ENCODE measurements at places on chromosomes 7 and 10.

- DNase-seq = no peak
Measured at GRCh38 chr7:81645435-81645834, 124.4 kb downstream of the HGF start.

GRCh38 chr10:12019283-12019971, 23.2 kb downstream of the UPF2 start:
- DNase-seq = no peak

DNA sequence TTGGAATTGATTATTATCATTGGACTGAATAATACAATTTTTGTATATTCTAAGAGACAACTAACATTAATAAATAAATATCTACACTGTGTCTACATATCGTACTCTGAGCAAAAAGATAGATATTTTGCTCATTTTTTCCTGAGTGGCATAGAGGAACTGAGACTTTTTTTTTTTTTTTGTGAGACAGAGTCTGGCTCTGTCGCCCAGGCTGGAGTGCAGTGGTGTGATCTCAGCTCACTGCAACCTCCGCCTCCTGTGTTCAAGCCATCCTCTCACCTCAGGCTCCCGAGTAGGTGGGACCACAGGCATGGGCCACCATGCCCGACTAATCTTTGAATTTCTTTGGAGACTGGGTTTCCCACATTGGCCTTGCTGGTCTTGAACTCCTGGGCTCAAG, 14.0 kb downstream of the KMT2E start:
- DNase-seq = no peak

DNA sequence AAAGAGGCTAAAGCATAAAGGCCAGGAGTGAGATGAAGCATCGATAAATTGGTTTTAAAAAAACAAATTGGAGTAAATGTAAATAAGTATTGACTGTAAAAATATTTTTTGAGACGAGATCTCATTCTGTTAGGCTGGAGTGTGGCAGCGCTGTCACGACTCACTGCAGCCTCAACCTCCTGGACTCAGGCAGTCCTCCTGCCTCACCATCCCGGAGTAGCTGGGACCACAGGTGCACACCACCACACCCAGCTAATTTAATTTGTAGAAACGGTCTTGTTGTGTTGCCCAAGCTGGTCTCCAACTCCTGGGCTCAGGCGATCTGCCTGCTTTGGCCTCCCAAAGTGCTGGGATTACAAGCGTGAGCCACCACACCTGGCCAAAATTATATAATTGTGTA, 17.8 kb downstream of the HNRNPA2B1 start:
- no peak for DNase-seq

DNA sequence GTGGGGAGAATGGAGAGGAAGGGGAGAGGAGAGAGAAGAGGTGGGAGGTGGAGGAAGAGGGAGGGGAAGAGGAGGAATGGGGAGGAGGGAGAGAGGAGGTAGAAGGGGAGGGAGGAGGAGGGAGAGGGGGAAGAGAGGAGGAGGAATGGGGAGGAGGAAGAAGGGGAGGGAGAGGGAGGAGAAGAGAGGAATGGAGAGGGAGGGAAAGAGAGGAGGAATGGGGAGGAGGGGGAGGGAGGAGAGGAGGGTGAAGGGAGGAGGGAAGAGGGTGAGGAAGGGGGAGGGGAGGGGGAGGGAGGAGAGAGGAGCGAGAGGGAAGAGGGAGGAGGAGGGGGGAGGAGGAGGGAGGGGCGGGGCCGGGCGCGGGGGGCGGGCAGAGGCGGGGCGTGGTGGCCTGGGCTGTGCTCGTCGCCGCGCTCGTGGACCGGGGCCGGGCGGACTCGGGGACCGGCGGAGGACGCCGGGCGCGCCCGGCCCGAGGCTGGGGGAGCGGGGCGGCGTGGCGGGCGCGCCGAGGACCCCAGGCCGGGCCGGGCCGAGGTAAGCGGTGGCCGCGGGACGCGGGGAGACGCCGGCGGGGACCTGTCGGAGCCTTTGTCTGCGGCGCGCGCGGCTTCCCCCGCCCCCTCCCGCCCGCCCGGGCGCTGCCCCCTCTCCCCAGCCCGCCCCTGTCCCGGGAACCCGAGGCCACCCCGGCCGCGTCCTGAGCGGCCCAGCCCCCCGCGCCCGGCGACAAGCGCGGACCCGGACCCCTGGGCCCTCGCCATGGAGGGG, at the start of gene SLC29A4:
SLC29A4 (plus strand) TSS at position 401 of the 774 bp plus-strand sequence. CDS start 4,874 bp downstream, outside the sequence.
- DNase-seq = no peak

DNA sequence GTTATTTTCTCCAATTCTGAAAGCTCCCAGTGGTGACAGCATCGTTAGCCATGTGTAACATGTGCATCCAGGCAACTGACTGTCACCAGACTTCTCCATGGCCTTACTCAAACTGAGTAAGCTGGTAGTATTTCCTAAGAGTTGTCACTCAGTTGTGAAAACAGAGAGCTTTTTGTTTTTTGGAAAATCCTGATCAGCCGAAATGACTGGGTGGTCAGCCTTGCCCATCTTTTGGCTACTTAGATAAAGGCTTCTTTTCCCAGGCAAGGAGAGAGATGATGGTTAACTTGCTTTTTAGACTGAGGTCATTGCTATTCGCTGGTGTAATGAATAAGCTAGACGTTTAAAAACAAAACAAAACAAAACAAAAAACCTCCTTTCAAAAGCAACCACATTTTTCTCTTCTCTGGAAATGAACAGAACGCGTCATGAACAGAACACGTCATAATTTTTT, 159.5 kb upstream of the KLF14 start:
- DNase-seq = no peak

DNA sequence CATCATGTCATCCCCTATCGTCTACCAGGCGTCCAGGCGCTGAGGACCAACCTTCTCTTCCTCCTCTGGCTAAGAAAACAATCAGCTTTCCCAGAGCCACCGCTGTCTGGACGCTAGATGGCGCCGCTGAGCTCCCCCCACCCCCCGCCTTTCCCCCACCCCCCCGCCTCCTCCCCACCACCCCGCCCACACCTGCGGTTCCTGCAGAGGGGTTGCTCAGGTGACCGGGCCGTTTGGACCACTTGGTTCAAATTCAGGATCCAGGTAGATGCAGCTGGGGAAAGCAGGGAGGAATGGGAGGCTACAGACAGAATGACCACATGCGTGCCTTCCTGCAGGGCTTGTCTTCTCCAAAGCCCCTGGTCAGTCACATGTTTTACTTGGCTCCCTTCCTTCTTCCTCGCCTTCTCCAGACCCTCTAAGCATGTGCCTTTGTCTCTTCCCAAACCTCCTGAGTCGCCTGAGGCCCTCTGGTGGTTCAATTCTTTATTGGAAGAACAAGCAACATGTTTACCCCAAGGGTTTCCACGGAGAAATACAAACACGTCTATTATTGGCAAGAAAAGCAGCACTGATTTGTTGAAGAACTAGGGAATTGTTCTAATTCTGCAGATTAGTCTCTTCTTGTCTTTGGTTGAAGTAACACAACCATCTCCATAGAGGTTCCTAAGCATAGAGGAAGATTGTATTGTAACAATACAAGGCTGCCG, 24.7 kb downstream of the AOC1 start:
- peak; percentile 32 for DNase-seq

GRCh38 chr7:41942468-41943093, 239.7 kb upstream of the INHBA start:
- DNase-seq = no peak

- no peak for DNase-seq
Measured at GRCh38 chr10:3692387-3692999, 92.5 kb downstream of the KLF6 start.

All from activated CD4-positive, alpha-beta T cell treated with anti-CD3 and anti-CD28 coated beads, Interleukin-2, Interleukin-4, amounts not matched to agents 100 ng/mL and 50 ng/mL, durations not matched to agents 16 hours and 8 hours (primary cell).